MV-4-11 (cell line): ENCODE measurements at places on chromosomes 11 and 22.

GRCh38 chr11:4578624-4579023 lies 2.9 kb upstream of the OR52I2 start:
- DNase-seq = no peak

DNA sequence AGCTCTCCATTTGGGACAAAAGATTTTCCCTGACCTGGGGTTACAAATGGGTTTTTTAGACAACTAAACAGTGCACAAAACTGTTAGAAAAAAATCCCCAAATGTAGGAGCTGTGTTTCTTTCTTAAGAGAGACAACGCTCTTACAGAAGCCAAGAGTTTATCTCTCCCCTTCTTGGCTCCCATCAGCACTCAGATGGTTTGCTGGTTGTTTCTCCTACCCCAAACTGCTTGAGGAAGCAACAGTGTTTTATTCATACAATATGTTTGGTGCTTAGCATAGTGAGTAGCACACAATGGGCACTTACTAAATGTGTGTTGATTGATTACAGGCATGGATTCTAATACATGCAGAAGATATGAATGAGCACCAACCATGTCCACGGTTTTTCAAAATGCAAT lies 209.5 kb upstream of the ANO5 start:
- DNase-seq = no peak

DNA sequence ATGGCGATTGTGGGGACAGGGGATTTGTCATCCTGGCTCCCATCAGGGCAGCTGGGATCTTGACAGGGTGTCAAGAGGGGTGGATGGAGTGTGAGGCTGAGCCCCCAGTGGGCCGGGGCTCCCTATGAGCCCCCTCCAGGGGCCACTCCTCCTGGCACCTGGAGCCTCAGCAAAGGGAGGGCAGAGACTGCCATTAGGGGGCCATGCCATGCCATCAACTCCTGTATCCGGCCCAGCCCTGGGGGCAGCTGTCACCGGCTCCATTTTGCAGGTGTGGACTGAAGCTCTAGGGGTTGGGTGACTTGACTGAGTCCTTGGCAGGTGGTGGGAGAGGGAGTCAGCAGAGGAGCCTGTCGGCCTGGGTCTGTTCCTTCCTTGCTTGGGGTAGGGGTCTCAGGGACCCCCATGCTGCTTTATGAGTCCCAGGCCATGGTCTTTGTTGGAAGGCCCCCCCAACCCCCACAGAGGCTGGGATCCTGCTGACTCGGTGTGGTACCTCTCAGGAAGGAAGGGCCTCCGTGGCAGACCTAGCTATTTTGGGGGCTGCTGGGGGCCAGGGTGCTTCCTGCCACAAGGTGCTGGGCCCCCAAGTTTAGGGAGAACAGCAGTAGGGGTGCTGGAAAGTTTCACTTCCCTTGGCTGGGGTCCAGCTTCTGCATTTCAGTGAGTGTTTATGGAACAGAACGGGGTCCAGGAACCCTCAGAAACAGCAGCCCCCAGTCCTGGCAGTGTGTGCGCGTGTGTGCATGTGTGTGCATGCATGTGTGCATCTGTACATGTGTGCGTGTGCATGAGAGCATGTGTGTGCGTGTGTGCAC lies 1.5 kb downstream of the ACY3 start:
- peak; percentile 93 for DNase-seq

- DNase-seq = no peak
Measured at GRCh38 chr22:17678817-17679385, 40.3 kb downstream of the BCL2L13 start.

GRCh38 chr11:86383041-86383955 lies 8.6 kb downstream of the CCDC81 start:
- DNase-seq = no peak

- no peak for DNase-seq
Measured at GRCh38 chr22:19892925-19893324, 38.3 kb upstream of the GNB1L start.

DNA sequence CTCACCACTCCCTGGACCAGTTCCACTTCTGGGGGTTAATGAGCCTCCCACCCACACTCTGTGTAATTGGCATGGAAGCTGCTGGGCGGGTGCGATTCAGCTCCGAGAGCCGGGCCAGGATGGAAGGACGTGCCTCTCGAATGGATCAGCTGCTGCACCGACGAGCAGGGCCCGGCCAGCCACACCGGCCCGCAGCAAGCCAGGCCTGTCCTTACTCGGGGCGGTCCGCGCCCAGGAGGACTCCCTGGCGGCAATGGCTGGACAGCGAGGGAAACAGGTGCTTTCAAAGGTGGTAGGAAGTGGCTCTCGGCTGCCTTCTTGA lies 4.3 kb upstream of the SHISAL1 start:
- DNase-seq = no peak

- DNase-seq = no peak
Measured at GRCh38 chr22:49303781-49304461, 523.8 kb downstream of the BRD1 start.

- DNase-seq = peak; percentile 98
Measured at GRCh38 chr22:17258015-17258787, 39.0 kb upstream of the ADA2 start.

- no peak for DNase-seq
Measured at GRCh38 chr11:13259374-13259773, 18.2 kb upstream of the BMAL1 start.

DNA sequence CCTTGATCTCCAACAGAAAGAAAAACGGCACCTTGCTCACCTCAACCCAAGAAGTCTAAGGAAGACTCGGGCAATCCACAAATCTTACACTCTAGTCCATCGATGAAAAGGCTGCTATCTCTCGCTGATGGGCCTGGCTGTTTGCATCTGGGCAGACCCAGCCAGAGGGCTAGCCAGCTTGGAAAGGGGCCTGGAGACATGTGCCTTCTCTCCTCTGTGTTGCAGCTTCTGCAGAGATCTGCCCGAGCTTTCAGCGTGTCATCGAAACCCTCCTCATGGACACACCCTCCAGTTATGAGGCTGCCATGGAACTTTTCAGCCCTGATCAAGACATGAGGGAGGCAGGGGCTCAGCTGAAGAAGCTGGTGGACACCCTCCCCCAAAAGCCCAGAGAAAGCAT lies 3.2 kb downstream of the SCGB1A1 start:
- DNase-seq = no peak

DNA sequence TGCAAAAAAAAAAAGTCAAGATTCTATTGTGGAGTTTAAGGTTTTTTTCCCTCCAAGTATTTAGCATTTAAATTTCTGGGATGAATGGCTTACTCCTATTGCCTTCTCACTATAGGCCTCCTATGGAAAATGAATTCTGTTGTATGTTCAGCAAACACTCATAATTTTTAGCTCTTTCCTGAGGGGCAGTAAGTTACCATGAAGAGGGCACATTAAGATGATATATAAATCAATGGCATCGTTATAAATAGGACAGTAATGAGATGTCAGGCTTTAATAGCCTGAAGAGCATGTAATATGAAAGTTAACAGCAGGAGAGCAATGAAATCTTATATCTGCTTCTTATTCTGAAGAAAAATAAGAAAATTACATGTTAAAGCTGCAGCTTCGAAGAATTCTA lies 32.9 kb downstream of the C11orf87 start:
- no peak for DNase-seq

GRCh38 chr11:114098927-114099326 lies 39.4 kb downstream of the ZBTB16 start:
- no peak for DNase-seq

DNA sequence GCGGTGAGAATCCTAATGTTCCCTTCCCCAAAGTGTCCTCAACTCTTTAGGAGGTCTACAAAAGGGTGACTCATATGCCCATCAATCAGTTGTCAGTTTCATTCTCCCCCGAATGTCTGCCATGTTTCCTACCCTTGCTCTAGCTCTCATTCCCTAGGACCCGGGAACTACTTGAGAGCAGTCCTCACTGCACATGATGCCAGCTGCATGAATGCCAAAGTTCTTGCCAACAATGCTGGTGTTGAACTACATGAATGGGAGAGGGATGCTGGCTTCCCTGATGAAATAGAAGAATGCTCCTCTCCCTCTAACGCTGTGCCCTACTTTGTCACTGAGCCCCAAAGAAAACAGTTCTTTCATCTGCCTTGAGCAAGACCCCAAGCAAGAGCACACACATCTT lies 12.5 kb upstream of the FSHB start:
- no peak for DNase-seq

DNA sequence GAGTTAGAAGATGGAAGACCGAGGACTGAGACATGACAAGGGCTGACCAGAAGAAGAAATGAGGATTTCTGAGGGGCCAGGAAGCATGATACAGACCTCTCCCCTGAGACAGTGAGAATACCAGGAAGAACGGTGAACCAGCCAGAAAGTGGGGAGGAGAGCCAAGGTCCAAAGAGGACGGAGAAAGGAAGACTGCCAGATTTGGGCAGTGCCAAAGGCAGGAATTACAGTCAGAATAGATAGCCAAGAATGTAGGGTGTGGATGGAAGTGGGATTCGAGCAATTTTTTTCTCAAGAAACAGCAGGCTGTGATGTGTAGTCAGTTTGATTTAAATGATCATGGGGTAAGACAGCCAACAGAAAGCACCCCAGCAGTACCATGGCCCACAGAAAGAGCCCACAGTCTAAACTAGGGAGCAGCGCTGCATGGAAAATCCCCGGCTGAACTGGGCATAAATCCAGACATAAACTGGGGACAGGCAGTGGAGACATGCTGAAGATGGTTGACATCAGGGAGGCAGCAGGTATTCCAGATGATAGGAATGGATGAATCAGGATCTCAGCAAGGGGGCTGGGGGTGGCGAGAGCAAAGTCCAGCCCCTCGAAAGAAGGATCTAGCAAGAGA lies 67.3 kb upstream of the BARX2 start:
- no peak for DNase-seq

DNA sequence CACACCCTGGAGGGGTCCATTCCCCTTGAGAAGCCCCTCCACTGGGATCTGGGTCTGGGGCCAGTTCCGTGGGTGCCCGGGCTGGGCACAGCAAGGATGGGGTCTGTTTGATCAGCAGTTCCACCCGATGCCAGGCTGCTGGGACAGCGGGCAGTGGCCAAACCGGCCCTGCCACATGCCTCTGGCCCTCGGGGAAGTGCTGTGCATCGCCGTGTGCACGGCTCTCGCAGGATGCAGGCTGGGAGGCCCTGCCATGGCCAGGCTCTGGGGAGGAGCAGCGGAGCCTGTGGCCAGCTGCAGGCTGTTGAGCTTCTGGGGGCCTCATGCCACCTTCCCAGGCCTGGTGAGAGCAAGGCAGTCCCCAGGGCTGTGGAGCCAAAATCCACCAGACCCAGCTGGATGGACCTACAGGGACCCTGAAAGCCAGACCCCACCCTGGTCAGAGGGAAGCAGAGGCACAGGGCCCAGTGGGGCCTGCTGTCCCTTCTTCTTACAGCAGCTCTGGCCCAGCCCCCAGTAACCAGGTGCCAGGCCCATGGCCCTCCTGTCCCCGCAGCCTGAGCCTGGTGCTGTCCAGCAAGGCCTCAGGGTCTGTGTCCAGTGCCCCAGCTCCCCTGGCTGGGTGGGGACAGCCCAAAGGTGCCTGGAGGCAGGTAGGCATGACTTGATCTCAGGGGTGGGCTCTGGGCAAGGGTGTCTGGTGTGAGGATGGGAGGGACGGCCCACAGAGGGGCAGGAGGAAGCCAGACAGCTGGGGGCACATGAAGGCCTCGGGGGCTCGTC lies 57.3 kb downstream of the WNT7B start:
- DNase-seq = no peak
